Stimulated activated CD4-positive, alpha-beta T cell treated with anti-CD3 and anti-CD28 coated beads, Interleukin-4, amount 100 ng/mL, for 1 hour (primary cell): ENCODE measurements at places on chromosomes 12 and 14.

DNA sequence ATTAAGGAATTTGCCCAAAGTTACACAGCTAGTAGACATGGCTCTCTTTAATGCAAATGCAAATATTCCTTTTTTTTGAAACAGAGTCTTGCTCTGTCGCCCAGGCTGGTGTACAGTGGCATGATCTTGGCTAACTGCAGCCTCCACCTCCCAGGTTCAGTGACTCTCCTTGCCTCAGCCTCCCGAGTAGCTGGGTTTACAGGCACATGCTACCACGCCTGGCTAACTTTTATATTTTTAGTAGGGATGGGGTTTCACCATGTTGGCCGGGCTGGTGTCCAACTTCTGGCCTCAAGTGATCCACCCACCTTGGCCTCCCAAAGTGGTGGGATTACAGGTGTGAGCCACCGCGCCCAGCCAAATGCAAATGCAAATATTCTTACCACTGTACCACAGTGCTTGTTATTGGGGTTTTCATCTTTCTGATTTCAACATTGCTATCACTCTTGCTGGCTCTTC, 24.5 kb upstream of the HIGD1C start:
- no peak for DNase-seq

- DNase-seq: no peak
Observed at GRCh38 chr12:50021031-50021430, 4.3 kb downstream of the RACGAP1 start.

- DNase-seq: no peak
Observed at GRCh38 chr14:103052407-103052806, 4.9 kb downstream of the CDC42BPB start.

- no peak for DNase-seq
Observed at GRCh38 chr12:93514853-93515252, 47.5 kb downstream of the MRPL42 start.

GRCh38 chr12:53012928-53013327, 6.7 kb downstream of the EIF4B start:
- DNase-seq: no peak

DNA sequence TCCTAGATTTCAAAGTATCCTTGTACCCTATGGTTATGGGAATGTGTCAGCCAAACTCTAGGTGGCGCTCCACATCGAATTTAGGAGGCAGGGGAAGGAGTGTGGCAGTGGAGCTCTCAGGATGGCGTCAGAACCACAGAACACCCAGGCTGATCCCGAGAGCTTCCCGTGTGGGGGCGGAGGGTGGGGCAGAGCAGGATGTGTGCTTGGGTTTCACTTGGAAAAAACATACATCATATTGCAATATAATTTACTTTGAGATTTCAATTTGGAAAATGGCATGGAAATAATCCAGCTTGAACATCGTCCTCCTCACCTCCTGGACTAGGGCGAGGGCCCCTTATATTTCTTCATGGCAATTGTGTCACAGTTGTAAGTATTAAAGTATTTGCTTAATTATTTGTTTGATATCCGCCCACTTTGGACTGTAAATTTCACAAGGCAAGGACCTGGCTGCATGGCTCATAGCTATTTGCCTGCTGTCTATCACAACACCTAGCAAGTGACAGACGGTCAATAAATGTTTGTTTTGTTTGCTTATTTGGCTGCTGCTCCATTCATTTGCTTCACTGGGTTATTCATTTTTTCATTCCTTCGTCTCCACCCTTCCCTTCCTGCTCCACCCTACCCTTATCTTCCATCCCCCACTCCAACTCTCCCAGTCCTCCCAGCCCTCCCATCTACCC, 221.5 kb upstream of the HMGA2 start:
- DNase-seq: peak; percentile 14

- peak; percentile 4 for DNase-seq
Observed at GRCh38 chr12:122423258-122424165, 1.0 kb upstream of the CLIP1 start.

GRCh38 chr14:95585953-95586620, 51.2 kb downstream of the GLRX5 start:
- DNase-seq: no peak

GRCh38 chr12:122452701-122453285, 30.3 kb upstream of the CLIP1 start:
- no peak for DNase-seq

DNA sequence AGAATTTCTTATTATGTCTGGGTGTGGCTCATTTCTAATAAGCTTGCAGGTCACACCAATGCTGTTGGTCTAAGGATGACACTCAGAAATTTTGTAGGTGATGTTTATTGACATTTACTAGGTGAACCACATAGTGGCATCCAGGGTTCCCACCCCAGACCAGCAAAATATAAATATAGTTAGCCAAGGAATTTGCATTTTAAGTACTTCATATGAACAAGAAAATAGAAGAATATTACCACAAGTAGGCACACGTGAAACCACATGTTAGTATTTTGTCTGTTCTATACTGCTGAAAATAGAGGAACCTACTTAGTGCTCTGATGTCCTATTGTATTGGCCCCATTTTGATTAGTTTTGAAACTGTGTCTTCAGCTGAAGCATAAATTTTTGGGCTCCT, 71.1 kb downstream of the USP15 start:
- DNase-seq: no peak
